ENCODE measurements at places on chromosomes 5 and 9. TPM values are rescaled to one million over a fixed set of nuclear protein-coding genes. Genes with fewer than 3 reads are reported as not detected.

DNA sequence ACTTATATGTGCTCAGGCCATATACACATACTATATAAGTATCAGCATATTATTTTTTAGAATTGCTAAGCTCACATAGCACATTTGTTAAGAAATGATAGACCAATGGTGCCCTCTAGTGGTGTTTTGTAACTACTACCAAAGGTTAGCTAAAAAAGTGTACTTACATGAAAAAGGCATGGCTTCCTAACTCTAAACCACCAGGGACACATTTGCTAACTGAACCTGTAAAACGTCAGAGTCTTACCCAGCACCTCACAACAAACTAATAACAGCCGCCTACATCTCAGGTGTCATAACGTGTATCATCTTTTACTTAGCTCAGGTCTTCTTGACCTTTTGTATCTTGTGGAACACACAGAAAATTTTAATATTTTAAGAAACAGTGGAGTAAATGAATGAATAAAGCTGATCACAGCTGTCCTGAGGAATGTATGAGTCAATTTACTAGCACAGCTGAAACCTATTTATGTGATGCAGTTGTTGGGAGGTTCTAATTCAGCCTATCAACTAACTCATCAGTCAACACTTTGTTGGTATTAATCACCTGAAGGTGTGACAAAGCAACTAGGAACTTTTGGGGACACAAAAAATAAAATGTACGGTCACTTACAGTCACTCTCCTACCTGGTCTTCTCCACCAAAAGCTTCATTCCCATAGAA lies 72.9 kb downstream of the BAAT start:
- DNase-seq: no peak

DNA sequence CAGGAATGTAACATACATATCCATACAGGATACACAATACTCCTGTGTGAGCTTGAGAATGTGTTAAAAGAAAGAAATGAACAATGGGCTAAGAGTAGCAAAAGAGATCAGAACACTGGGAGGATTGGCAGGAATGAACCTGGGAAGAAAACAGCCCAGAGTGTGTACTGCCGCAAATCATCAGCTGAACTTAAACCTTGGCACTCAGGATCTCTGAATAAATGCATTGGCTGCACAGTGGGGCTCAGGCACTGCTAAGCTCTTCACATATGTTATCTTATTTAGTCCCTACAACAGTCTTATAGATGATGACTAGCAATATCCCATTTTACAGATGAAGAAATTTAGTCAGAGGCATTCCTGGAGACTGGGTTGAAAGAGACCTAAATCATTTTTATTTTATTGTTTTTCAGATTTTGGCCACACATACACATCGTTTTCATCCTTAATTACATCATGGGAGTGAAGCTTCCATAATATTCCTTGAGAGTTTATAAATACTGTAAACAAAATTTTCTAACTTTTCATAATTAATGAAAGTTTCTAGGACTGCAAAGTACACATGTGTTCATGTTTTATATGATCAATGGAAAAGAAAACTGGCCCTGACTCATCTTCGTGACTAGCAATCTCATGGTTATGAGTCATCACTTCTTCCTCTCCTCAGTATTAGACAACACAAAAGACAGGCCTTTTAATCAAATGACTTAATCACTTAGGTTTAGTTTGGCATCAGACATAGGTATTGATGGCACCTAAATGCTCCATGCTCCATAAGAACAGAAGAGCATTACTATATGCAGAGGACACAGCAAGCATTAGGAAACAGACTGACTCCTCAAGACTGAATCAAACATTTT lies 59.2 kb downstream of the CDH18 start:
- no peak for DNase-seq

DNA sequence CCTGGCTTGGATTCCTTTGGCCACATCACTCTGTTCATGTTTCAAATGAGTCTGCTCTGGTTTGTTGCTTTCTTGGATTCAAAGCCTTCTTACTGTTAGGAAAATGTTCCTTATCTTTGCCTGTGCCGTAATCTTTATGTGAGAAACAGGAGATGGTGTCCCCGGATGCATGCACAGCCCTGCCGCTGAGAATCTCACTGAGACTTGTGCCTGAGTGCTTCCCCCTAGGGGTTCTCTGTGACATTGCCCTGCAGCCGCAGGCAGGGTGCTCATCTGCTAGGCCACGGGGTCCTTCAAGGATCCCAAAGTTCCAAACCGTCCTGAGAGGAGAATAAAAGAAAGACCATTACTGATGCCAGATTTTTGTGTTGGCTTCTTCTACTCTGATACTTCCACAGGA lies 81.4 kb upstream of the ANKRD55 start:
- no peak for DNase-seq

DNA sequence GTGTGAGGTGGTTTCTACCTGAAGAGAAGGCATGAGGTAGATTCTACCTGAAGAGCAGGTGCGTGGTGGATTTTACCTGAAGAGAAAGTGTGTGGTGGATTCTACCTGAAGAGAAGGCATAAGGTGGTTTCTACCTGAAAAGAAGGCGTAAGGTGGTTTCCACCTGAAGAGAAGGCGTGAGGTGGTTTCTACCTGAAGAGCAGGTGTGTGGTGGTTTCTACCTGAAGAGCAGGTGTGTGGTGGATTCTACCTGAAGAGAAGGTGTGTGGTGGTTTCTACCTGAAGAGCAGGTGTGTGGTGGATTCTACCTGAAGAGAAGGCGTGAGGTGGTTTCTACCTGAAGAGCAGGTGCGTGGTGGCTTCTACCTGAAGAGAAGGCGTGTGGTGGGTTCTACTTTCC lies 192.8 kb downstream of the MED10 start:
- DNase-seq: no peak

DNA sequence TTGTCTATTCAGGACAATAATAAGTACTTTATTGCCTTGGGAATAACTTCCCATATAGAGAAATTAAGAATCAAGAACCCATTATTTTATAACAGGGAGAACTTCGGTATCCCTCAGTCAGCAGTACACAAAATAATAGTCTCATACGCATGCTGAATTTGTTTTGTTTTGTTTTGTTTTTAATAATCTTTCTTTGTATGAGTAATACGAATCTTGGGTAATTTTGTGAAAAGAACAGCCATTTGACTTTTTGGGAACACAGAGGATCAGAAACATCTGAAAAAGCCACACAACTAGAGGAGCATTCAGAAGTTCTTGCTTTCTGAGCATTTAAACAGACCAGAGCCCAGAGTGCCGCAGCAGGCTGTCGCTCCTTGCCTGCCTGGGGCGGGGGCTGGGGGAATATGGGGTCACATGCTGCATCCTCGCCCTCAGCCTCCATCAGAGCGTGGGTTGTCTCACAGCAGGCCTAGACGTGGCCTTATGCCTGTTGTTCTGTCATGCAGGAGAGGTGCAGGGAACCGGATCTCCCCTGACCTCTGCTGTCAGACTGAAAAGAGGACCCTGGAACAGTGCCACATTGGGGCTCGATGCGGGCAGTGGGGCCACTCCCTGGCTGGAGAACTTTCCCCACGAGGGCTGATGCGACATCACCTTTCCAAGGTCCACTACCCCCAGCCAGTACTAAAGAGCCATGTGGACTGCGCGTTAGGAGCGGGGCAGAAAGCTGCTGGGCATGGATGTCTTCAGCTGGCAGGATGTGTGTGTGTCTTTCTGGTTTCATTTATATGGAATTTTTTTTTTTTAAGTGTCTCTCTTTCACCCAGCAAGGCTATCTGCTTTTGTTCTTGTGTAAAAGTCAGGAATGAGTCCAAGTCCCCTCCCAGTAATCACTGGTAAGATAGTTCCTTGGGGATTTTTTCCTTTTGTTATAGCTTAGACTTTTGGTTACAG lies 133.4 kb upstream of the OTULINL start:
- DNase-seq: no peak

DNA sequence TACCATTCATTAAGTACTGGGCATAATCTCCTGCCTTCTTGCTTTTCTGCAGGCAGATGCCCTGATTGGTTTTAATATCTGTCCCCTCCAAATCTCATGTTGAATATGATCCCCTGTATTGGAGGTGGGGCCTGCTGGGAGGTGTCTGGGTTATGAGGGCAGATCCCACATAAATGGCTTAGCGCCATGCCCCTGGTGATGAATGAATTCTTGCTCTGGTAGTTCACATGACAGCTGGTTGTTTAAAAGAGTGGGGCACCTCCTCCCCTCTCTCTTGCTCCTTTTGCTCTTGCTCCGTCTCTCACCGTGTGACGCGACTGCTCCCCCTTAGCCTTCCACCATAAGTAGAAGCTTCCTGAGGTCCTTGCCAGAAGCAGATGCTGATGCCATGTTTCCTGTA lies 564.0 kb upstream of the BRINP1 start:
- DNase-seq: no peak

Gene INSL6
- total RNA-seq: not detected

Gene PCDHB14
- 3.7 TPM for total RNA-seq

Gene ADRB2
- total RNA-seq: 0.81 TPM

All from type B pancreatic cell (in vitro differentiated cells).